Stimulated activated CD4-positive, alpha-beta T cell treated with anti-CD3 and anti-CD28 coated beads, TNF-alpha, amount 100 ng/mL, for 48 hours (primary cell): ENCODE measurements at places on chromosomes 7 and 10.

GRCh38 chr7:22550514-22551030 lies 50.6 kb upstream of the STEAP1B start:
- DNase-seq, result no peak

- no peak for DNase-seq
Measured at GRCh38 chr7:450036-450435, 69.6 kb downstream of the PDGFA start.

DNA sequence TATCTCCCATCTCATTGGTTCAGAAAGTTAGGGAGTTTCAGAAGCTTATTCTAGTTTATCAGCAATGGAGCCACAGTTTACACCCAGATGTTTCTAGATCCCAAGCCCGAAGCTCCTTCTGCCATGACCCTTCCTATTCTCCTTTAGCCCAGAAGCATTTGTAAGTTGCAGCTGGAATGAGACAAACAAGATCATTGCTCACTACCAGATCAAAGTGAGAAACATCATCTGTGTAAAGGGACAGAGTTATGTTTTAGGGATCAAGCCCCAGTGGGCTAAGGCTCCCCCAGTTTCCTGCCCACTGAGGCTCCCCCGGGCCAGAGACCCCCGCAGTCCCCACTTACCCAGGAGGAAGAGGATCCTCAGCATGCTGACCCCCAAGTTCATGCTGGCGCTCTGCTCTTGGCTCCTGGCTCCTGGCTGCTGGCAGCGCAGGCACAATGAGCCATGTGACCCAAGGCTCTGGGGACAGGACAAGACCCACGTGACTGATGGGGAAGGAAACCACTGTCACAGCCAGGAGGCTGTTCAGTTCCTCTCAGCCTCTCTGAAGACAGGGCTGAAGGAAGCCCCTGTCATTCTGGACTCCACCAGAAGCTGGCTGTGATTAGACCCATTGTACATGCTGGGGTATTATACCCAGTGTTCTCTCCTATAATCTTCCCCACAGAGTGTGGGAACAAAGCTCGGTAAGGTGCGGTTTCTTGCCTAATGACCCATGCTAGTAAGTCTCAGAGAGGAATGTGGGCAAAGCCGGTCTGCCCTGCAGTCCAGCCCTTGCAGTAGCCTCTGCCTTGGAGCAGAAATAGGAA lies at the start of gene TMEM273:
TSS of gene TMEM273 (minus strand) at position 442 of the 812 bp plus-strand sequence. CDS start at position 387, 55 bp downstream.
- DNase-seq, result no peak

DNA sequence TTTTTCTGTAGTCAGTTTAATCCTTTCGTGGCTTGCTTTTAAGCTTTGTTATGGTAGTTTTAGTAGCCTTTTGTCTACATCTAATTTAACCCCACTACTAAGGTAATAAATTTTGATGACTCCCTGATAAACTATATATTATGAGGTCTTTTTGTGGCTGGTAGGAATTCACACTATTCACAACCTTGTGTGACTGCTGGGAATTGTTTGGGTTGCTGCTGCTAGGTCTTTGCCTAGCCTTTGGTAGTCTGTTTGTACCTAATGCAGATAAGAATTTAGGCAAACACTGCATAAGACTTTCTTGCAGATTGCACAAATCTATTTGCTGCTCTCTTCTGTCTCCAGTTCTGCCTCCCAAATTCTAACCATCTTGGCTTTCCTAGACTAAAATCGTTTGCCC lies 58.3 kb downstream of the SHOC2 start:
- DNase-seq, result no peak

GRCh38 chr7:133861876-133862275 lies 265.3 kb upstream of the LRGUK start:
- no peak for DNase-seq

- DNase-seq, result no peak
Measured at GRCh38 chr7:37786741-37787569, 61.4 kb upstream of the NME8 start.

- DNase-seq, result no peak
Measured at GRCh38 chr10:112548535-112549276, 101.7 kb downstream of the VTI1A start.

DNA sequence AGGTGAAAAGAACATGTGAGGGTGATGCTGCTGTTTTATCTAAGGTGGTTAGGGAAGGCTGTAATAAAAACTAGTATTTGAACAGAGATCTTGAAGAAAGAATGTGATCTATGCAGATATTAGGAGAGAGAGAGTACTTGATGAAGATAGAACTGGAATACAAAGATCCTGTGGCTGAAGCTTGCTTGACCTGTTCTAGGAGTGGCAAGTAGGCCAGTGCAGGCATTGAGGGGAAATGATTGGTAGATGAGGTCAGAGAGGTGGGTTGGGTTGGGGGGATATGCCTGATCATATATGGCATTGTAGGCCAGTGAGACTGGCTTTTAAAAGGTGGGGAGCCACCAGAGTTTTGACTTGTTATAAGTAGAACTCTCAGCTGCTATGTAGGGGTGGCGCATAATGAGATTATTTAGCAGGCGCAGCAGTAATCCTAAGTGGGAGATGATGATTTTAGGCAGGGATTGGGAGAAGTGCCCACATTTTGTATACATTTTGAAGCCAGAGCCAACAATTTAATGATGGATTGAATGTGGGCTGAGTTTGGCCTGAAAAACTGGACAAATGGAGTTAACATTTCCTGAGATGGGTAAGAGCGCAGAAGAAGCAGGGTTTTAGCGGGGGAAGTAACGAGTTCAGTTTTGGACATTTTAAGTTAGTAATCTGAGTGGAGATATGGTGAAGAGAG lies 8.2 kb downstream of the CCSER2 start:
- DNase-seq, result no peak

DNA sequence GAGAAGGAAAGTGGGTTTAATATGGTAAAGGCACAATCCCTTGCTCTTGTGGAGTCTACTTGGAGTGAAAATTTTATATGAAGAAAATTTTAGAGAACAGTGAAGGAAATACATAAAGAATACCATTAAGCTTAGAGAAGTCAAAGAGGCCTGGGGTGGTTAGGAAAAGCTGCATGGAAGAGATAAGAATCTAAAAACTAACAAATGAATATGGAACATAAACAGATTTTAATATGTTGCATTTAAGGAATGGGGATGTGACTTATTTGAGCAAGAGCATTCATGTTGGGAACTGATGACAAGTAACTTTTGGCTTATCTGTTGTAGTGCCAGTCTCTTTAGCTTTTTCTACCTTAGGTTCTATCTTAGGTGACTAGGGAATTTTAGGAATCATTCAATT lies 31.0 kb downstream of the AHR start:
- no peak for DNase-seq

- no peak for DNase-seq
Measured at GRCh38 chr7:32941681-32942414, 15.4 kb upstream of the FKBP9 start.

- no peak for DNase-seq
Measured at GRCh38 chr7:139570119-139570518, 46.6 kb downstream of the CLEC2L start.

DNA sequence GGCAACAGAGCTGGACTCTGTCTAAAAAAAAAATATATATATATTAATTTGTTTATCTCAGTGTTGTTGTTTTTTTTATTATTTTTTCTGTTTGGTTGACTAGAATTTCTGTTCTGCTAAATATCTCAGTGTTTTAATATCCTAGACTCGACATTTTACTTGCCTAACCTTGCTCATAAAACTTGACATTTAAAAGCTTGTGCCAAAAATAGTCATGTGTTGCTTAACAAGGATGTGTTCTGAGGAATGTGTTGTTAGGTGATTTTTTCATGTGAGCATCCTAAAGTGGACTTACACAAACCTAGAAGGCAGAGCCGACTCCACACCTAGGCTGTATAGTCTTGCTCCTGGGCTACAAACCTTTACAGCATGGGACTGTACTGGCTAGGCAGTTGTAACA lies 23.1 kb downstream of the NRBF2 start:
- no peak for DNase-seq

DNA sequence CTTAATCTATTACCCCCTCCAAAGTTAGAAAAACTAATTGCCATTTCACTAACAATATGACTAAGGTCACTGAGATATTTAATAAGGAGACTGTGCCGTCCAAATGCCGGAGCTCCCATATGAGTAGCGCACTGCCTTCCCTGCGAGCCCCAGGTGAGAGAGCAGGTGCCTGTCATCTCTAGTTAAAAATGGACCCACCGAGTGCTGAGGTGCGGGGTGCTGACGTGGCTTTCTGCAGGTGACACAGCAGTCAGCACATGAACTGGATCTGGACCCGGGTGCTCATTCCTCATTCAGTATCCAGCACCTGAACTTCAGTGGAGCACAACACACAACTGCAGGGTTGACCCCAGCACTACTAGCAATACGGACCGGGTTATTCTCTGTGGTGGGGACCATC lies 138.0 kb upstream of the NPS start:
- DNase-seq, result no peak

- DNase-seq, result no peak
Measured at GRCh38 chr10:3478632-3479240, 306.2 kb upstream of the PITRM1 start.

- DNase-seq, result no peak
Measured at GRCh38 chr7:98174334-98175259, 36.6 kb upstream of the BHLHA15 start.

GRCh38 chr7:32891800-32892520 lies 400 bp upstream of the KBTBD2 start:
- DNase-seq, result peak; percentile 96

- DNase-seq, result no peak
Measured at GRCh38 chr10:16735671-16736070, 81.6 kb downstream of the RSU1 start.

GRCh38 chr7:51123322-51124019 lies 193.1 kb downstream of the COBL start:
- DNase-seq, result peak; percentile 50

DNA sequence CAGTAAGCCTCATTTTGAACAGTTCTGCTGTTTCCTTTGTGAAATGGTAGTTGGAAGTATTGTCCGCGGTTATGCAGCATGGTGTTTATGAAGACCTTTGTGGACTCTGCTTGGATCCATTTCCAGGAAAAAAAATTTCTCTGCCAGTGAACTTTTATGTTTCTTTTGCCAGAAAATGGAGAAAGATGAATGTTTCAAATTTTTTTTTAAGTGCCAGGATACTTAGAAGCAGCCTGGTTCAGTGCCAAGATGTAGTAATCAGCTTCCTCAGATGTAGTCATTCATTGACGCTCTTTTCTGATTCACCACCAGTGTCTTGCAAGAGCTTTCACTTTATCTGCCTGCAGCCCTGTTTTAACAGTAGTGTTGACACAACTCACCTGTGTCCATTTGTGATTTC lies 258.2 kb downstream of the SDK1 start:
- DNase-seq, result no peak

DNA sequence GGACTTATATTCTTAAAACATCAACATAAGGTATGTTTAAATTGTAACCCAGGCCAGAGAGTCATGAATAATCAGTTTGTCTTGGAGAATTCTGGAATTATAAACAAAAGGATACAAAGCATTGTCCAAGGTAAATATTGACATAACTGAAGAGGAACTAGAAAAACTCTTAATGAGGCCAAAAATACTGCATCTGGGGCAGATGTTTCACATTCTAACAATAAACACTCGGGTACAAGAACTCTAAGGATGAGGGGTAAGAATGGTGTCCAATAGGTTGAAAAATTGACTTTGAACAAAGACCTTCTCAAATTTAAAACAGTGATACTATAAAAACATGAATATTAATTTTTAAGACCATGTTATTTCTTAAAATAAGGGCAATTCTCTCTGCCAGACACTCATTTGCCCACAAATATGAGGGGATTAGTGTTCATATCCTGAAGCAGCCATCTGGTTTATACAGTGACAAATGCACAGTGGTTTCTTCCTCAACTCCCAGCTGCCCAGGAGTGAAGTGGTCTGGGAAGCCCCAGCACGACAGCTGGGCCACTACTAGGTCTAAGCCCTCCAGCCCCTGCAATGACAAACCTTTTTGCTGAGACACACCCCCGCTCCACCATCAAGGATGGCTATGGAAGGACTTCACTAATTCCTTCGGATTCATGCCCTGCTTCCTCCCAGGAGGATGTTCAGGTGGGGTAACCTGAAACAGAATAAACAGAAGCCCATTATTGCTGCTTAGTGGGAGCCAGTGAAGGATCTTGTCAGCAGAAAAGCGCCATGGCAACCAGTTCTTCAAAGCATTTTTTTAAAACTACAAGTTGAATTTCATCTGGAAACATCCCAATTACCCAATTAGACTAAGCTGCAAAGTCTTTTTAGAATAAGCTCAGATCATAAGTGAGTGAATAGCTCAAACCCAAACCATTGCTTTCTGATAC lies 107.5 kb upstream of the ARID5B start:
- no peak for DNase-seq

GRCh38 chr7:136692221-136692620 lies 176.2 kb upstream of the CHRM2 start:
- no peak for DNase-seq

GRCh38 chr10:104028823-104029520 lies 56.7 kb downstream of the COL17A1 start:
- no peak for DNase-seq

- DNase-seq, result no peak
Measured at GRCh38 chr10:17216217-17216900, 11.7 kb upstream of the VIM start.

DNA sequence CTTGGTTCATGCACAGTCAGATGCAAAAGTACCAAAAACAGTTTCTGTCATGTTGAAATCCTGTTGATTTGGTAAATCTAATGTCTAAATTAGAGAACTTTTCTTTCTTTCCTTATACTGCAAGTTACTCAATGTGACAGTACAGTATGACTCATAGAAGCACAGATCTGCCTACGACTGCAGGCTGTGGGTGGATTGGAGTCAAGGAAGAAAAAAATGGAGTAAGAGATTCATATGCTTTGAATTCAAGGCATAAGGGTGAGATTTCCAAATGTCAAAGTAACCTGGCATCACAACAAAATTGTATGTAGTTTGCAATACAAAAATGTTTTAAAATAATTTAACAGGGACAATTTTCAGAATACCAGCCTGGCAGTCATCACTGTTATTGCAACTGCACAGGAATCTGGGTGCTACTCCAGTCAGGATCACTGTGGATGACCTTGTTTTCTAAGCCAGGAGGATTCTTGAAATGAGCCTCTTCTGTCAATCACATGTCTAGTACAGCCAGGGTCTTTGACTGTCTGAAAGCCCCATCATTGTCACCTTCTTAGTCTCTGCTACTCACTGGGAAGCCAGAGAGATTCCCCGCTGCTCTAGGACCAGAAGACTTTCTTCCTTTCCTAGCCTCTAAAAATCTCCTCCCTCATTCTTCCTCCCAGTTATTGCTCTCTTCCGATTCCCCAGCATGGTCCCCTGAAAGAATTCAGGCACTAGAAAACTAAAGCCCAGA lies 83.6 kb downstream of the CD36 start:
- no peak for DNase-seq
